Activated effector memory CD4-positive, alpha-beta T cell treated with Interleukin-2 at 50 U/mL for 16 hours (primary cell): ENCODE measurements at places on chromosomes 11 and 22.

GRCh38 chr11:65891219-65892136 is 1.0 kb downstream of the CCDC85B start:
- no peak for DNase-seq

GRCh38 chr11:83661491-83662350 is 375.6 kb upstream of the CCDC90B start:
- DNase-seq, result no peak

GRCh38 chr11:68204402-68204801 is 8.7 kb downstream of the KMT5B start:
- DNase-seq, result no peak

- DNase-seq, result no peak
Observed at GRCh38 chr11:15893080-15893492, 463.3 kb downstream of the SOX6 start.

DNA sequence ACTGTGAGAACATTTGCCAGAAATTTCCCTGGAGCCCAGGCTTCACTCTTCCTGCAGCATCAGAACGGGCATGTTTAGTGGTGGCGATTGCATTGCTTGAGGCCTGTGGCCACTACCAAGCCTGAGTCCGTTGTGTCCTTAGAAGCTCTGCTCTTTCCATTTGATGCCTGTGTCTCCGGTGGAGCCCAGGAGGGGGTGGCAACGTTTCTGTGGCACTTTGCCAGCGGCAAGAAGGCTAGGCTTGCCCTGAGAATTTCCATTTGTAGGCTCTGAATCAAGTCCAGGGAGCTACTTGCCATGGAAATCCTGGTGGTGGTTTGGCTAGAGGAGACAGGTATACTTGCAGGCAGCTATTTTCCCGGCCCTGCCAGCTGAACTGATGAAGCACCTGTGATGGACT is 47.1 kb downstream of the ADAMTS8 start:
- no peak for DNase-seq

- DNase-seq, result no peak
Observed at GRCh38 chr22:36578619-36579018, 49.7 kb upstream of the EIF3D start.

GRCh38 chr11:130886704-130887103 is 29.6 kb downstream of the SNX19 start:
- DNase-seq, result no peak

DNA sequence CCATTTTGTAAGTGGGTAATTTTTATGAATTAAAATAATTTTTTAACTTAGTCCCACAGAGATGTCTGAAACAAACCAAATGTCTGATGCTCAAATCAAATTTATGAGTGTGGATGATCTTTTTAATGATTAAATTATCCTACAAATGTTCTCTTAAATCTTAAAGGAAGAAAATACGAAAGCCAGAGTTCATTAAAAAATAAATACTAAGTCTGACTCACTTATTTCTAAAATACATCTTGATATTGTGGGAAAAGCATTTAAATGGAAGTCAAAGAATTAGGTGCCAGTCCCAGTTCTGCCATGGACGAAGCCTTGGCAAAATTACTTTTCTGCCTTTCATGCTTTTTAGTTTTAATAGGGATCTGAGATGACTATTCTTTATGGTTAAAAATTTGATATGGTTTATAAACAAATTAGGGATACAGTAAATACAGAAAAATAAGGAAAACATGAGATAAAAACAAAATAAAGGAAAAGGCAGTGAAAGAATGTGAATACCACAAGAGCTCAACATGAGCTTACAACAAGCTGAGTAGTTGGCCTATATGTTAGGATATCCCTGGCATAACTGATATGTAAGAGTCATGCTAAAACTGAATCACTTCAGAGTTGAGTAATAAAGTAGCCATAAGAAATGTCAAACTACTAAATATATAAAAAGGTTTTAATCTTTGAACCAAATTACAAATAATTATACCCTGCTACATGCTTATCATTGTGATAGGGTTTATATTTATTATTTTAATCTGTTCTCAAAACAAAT is 9.2 kb downstream of the CCDC34 start:
- DNase-seq, result no peak

- DNase-seq, result no peak
Observed at GRCh38 chr11:94673951-94674491, 94.1 kb upstream of the AMOTL1 start.

- DNase-seq, result no peak
Observed at GRCh38 chr11:115886422-115886733, 382.2 kb upstream of the CADM1 start.

GRCh38 chr11:135027461-135027860 is 615.4 kb upstream of the B3GAT1 start:
- no peak for DNase-seq

DNA sequence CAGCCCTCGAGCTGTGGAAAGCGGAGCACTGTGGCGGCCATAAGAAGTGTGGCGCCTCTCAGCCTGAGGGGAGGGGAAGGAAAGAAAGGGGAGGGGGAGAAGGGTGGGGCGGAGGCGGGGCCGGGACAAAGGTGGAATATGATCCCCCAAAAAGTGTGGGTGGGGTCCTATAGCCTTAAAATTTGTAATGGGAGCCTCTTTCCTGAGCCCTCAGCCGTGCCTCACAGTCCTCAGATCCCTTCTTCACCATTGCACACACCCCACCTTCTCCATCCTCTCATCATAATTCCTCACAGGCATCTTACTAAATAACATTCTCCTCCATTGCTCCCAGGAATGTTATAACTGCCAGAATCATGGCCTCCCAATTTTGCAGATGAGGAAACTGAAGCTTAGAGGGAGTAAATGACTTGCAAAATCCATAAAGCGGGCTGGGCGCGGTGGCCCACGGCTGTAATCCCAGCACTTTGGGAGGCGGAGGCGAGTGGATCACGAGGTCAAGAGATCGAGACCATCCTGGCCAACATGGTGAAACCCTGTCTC is 600 bp upstream of the RAB6A start:
- no peak for DNase-seq

DNA sequence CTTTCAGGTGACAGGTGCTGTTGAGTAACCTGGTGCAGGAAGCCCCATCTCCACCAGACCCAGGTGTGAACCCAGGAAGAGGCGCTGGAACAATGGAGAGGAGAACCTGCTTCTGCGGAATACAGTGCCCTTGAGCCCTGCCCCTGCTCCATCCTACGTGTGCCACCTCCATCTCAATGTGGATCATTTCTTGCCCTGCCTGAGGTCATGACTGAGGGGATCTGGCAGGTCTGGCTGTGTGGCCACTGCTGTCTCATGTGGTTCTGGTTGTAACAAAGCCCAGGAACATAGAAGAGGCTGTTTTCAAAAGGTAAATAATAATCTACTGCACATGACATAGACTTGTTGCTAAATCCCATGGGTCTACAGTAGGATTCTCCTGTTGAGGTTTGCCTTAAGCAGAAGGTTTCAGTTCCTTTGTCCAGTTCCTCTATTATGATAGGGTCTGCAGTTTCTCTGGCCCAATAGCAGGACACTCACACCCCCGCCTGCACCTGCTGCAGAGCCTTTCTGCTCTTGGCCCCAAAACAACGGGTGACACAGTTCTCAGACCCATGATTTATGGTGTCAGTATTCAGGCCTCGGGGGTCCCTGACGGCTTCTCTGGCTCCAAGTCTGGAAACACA is 113.5 kb upstream of the IGLL5 start:
- no peak for DNase-seq

DNA sequence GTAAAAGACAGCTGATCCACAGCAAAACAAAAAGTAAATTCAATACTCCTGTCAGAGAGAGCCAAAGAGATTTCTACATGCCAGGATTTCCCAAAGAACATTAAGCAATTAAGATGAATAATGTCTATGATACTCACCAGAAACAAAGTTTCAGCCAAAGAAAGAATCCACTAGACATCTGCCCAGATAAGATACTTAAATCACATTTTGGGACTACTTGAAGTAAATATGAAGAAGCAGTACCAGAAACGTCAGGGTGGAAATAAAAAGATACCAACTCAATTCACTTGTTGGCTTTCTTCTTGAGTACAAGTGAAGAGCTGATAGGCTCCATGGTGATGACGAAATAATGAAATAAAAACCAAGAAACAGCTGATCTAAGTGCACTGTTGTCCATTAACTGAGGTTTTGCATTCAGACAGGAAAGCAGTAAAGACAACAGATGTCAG is 31.6 kb upstream of the ARHGAP32 start:
- DNase-seq, result no peak

GRCh38 chr11:67055812-67056211 is 835 bp upstream of the RHOD start:
- DNase-seq, result no peak

- DNase-seq, result no peak
Observed at GRCh38 chr11:67111261-67111660, 7.8 kb upstream of the KDM2A start.

GRCh38 chr11:73059915-73060314 is 82.2 kb downstream of the FCHSD2 start:
- no peak for DNase-seq

- DNase-seq, result no peak
Observed at GRCh38 chr22:37439347-37439746, 12.1 kb upstream of the ELFN2 start.

- no peak for DNase-seq
Observed at GRCh38 chr11:117859488-117860112, 16.9 kb downstream of the FXYD6 start.

DNA sequence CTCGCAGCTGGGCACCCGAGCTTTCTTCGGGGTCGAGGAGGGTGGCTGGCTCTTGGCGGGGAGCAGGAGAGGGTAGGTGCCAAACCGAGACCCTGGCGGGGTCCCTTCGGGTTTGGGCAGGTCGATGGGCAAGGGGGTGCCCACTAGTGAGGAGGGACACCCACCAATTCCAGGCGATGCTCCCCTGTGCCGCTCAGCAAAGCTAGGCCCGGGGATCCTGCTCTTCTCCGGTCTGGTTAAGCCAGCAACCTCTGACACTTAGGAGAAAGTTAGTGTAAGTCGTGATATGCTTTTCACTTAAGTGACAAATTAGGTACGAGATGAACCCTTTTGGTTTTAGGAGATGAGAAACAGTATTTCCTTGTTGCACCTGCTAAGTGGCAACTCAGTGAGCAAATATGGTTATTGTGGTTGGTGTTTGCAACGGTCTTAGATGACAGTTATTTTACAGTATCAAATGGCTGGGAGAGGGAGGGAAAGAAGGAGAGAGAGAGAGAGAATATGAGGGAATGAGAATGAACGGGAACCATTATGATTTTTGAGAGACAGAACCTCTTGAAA is 565 bp downstream of the NUCB2 start:
- DNase-seq, result peak; percentile 18

DNA sequence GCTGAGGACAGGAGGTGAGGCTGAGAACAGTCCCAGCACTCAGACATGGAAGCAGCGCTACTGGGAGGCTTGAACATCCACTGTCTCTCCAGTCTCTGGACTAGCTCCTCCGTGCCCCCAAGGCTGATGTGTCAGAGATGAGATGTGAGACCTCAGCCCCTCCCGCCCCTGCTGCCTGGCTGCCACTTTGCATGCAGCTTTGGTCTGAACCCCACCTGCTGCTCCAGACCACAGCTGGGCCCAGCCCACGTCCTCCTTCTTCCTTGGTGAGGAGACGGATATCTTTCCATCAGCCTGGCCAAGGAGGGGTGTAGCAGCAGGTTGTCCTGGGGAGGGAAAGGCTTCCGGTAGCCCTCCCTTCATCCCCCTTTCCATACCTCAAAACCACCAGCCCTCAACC is 148.0 kb upstream of the B3GAT1 start:
- DNase-seq, result no peak

DNA sequence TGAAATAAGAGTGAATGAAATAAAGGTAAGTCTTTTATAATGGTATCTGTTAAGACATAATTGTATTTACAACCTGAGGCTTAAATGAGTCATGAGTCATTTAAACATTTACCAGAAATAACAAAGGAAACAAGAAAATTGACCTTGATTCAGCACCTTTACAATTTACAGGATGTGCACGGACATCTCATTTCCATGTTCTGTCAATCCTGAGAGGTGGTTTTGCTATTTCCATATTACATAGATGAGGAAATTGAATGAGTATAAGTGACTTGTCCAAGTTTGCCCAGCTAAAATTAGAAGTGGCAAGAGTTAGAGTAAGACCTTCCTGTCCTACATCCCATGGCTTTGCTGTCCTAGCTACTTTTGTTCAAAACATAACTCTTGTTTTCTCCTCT is 89.1 kb downstream of the TRIM44 start:
- DNase-seq, result no peak

DNA sequence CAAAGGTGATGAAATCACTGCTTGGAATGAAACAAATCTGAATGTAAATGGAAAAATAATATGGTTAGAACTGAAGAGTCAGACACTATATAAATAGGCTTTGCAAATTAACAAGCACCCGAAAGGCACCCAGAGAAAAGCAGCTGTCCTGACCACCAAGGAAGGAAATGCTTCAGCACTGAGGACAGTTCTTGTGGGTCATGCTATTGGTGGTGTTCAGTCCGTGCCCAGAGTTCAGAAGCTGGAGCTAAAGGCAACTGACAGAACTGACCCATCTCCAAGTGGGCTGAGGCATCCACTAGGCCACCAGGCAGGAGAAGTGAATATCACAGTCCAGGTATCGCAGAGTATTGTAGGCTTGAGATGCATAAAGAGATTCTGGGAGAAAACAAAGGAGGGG is 208.9 kb downstream of the OPCML start:
- no peak for DNase-seq

DNA sequence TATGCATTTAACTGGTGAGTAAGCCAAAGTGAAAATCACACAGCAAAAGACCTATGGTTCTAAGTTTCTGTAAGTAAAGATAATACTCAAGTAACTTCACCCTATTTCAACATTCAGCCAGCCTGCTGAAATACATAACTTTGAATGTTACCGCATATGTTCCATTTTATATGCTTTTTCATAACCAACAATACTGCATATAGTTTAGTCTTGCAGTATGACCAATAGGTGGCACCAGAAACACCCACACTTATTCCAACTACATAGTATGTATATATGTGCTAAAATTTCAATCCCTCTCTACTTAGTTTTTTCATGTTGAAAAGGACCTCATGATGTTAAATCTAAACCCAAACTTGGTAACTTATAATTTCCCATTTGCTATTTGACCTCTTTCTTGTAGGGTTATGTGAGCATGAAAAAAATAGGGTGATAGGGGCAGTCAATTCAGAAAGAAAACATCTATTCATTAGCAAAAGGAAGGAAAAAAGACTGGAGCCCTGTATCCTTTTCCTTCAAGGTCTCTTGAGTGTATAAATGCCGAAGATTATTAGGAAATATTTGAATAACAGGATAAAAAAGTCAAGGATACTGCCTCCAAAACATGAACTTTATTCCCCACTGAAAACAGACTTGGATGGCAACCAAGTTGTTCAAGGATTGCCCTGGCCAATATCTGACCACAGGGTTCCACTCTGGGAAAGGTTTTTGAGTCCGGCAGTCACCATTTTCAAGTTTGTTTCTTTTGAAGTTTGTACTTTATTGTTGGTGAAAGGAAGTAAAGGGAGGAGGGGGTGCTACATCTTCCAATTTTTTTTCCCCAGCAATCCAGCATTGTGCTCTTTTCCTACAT is 23.8 kb upstream of the FZD4 start:
- no peak for DNase-seq
